ENCODE measurements at places on chromosomes 3 and 15.

- DNase-seq = no peak
These were observed 36.2 kb upstream of the CPNE4 start for GRCh38 chr3:132071043-132071442.

DNA sequence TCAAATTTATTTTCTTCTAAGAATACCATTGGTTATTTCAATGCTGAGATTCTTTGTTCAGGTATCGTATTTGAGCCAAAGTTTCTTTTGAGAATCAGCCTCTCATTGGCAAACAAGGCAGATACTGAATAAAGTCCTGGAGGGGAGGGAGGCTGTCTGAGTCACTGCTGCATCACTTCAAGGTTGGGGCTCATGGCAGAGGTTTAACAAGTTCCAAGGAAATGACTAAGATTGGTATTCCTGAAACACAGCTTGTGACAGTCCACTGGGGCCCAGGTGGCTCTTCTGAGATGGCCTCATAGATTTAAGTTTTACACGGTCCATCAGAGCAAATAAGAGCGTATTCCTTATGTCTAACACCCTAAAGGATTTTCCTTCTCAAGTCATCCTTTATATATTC is 213.8 kb upstream of the STAC start:
- peak; percentile 73 for DNase-seq

GRCh38 chr3:161403251-161403650 is 31.9 kb upstream of the SPTSSB start:
- DNase-seq = no peak

DNA sequence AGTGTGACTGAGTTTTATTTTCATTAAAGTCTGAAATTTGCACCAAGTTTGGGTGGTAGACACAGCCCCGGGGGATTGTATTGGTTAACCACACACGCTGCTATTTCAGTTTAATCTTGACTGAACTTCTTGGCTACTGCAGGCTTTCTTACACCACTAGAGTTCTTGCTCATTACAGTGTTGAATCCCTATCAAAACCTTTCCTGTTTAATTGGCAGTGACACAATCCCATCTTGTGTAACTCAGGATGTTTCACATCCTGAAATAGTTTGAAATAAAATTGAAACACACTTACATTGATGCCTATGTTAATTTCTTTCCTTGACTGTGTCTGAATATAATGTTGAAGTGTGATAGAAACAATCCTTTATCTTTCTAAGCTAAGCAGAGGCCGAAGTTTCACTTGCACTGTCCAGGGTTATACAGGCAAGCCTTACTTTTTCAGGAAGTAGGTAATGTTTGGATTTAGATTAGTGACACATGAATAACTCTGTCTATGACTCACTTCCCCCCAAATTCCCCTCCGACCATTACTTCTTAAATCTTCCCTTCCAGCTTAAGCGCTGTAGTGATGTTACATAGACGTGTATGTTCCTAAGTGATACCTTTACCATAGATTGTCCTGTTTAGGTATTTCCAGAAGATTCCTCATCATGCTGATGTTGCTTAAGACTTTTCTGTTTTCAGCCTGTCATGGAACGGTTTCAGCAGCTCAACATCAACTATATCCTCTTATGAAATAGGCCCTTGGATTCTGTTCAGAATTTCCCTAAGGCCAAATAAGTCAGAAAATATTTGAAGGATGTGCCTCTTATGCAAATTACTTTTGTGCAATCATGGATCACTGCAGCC is 16.8 kb downstream of the ATG7 start:
- peak; percentile 87 for DNase-seq

DNA sequence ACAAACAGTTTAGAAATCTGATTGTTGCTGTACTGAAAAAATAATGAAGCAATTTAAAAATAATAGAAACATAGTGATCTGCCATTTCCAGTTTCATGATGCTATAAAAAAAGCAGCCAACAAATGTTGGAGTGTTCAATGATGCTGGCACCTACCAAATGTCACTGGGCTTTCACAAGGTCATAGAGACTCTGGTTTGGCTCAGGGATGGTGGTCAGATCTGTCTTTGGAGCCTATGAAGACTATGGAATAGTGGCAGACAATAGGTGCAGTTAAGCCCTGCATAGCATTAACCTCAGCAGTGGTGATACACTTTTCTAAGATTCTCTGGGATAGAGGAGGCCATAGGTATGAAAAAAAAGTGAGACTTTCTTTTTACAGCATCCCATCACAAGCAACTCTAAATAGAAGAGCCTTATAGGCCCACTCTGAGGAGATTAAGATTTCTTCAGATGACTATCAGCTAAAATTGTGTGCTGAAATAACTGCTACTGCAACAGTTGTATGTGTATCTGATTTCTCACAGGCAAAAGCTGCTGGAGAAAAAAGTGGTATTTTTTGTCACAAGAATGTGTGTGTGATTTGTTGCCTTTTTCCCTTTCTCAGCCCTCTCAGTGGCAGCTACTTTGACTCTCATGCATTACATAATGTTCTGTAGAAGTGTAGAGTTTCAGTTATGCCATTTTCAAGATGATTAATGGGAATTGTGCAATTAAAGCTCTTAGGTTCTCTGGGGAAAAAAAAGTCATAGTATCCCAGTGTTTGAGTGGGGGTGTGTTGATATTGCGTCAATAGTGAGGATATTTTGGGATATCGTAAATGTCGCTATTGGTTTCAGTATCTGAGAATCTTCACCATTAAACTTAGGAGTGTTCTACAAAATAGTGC is 137.4 kb downstream of the MBNL1 start:
- no peak for DNase-seq

- DNase-seq = peak; percentile 39
These were observed 112.0 kb upstream of the TJP1 start for GRCh38 chr15:29934251-29934650.

- no peak for DNase-seq
These were observed 100.8 kb downstream of the EEFSEC start for GRCh38 chr3:128254066-128254590.

DNA sequence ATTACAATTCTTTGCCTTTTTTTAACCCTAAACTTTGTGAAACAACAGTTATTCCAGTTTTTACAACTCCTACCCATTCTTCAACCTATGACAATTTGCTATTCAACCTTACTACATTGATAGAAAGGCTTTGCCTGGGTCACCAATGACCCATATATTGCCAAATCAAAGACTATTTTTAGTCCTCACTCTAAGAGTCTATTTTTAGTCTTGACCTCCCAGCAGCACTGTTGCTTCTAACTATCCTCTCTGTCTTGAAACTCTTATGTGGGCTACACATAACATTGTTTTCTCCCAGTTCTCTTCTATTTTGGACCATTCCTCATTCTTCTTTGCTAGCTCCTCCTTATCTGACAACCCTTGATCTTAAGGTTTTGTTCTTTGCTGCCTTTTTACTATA is 71.4 kb downstream of the C3orf80 start:
- DNase-seq = no peak

GRCh38 chr3:119751423-119751822 is 30.5 kb upstream of the NR1I2 start:
- no peak for DNase-seq

DNA sequence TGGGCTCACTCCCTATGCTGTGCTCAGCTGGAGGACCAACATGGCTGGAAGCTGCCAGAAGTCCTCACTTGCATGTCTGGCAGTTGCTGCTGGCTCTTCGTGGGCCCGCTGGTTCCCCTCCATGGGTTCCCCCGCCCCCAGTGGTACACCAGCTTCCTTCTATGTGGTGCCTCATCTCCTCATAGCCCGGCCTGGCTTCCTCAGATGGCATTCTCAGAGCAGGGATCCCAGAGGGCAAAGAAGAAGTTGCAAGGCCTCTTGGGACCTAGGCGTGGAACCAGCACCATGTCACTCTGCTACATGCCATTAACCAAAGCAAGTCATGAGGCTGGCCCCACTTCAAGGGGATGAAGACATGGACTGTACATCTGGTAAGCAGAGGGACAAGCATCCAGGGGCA is 2.9 kb upstream of the CFAP92 start:
- no peak for DNase-seq

GRCh38 chr3:45165497-45166283 is 19.5 kb upstream of the CDCP1 start:
- no peak for DNase-seq

- DNase-seq = no peak
These were observed 28.6 kb upstream of the UBE2E2 start for GRCh38 chr3:23174426-23175039.

DNA sequence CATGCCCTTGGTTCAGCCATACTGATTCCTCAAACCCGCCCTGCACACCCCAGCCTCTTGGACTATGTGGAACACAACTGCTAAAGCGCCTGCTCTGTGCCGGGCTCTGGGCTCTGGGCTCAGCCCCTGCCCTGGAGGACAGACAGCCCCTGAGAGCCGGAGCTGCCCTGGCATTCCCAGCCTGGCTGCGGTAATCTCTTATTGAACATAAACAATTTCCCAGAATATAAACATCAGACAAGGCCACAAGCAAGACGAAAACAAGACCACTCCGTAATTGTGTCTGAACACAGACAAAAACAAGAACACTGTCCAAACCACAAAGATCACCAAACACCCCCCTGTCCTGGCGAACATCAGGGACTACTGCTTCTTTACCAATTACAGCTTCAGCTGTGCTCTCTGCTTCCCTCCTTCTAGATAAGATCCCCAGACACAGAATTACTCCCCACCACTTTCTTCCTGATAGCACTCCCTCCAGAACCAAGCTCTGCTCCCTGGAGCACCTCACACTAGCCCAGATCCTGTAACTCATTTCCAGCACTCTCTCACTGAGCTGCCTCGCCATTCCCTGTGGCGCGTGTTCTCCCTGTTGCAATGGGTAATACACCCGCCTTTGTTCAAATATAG is 57.1 kb upstream of the TLE3 start:
- no peak for DNase-seq

GRCh38 chr3:34140616-34141015 is 342.2 kb downstream of the PDCD6IP start:
- no peak for DNase-seq

DNA sequence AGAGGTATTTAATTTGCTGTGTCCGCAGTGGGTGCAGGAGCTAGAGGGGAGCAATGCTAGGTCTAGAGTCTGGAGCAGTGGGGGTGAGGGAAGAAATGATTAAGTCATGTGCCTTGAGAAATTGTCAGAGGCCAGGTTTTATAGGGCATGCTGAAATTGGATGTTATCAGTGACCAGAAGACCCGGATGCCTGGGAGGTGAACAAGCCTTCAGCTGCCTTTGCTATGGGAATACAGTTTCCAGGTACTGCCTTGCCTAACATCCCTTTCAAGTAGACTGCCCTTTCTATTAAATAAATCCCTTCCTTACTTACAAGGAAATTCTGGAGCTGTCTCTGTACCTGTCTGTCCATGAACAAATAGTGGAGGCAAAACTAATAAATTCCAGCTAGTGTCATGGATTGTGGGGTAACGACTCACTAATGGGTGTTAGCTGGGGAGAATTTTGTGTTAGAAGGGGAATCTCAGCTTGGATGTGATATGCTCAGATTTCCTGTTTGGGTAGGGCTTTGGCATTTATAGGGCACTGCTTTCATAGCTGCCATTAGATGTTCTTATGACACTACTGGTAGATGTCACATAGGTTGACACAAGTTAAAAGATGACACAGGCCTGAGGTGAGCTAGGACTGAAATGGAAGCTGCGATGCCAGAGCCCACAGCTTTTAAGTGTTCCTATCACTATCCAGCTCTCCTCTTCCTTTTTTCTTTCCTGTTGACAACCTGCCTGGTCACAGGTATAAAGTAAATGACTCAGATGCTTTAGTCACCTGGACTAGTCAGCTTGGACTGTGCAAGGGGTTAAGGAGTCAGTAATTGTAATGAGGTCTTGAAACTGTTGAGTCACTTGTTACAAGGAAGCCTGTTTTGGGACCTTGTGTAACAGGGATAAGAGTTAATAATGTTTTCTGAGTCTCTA is 21.3 kb downstream of the CHD2 start:
- no peak for DNase-seq

- no peak for DNase-seq
These were observed 2.8 kb downstream of the EFHB start for GRCh38 chr3:19931180-19931692.

DNA sequence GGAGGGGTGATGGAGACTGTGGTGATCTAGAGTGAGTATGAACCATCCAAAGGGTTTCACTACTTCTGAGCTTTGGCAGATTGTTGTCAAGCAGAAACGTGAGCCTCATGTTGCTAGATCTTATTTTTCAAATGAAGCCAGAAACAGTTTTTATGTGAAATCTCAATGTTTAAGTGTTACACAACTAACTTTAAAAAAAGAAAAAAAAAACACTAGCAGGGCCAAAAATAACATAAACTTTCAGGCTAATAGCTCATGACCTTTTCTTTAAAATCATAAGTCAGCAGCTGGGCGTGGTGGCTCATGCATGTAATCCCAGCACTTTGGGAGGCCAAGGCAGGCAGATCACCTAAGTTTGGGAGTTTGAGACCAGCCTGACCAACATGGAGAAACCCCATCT is 2.1 kb upstream of the HTR3D start:
- no peak for DNase-seq

DNA sequence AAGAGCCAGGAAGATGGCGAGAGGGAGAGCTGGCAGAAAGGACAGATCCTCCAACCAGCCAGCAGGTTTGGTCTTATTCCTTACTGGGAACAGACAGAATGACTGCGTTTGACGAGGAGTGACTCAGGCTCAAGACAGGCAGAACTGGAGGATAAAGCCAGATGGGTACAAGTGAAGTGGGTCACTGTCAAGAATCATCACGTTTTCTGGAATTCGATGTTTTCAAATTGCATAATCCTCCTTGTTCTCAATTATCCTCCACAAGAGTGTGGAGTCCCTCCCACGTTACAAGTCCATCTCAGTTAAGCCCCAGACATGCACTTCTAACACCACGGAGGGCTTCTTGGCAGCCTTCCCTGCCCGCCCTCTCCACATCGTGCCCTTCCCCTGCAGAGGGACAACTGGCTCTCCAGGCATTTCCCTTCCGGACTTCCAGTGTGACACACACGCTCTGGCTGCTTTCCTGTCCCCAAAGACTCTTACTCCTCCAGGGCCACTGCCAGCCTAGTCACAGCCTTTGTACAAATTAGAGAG is 183.1 kb downstream of the CHST2 start:
- no peak for DNase-seq

DNA sequence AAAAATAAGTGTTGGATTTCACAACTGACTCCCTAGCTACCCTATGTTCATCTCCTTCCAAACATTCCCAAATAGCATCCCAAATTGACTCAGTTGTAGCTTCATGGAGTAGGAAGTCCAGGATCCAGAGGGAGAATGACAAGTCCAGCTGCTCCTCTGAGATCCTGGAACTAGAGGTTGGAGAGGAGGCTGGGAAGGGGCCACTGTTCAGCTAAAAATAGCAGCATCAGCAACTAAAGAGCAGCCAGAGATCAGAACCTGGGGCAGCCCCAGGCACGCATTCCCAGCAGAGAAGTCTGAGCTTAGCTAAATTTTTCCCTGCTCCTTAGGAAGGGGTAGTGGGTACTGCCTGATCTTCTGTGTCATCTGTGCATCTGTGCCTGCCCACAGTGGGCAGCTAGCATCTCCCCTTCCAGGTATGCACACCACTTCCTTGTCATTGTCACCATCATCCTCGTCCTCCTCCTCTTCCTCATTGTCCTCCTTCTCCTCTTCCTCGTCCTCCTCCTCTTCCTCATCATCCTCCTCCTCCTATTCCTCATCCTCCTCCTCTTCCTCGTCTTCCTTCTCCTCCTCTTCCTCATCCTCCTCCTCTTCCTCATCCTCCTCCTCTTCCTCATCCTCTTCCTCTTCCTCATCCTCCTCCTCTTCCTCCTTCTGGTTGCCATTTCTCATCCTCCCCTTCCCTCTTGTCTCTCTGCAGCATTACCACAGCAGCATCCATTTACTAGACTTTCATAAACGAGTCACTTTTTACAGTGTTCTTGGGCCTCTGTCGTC is 152.3 kb upstream of the ROPN1 start:
- no peak for DNase-seq

- DNase-seq = no peak
These were observed 109.7 kb upstream of the ALDH1A3 start for GRCh38 chr15:100769975-100770340.

GRCh38 chr3:100682854-100683760 is 26.2 kb upstream of the TFG start:
- no peak for DNase-seq
